ENCODE measurements at places on chromosomes 5 and 9.

DNA sequence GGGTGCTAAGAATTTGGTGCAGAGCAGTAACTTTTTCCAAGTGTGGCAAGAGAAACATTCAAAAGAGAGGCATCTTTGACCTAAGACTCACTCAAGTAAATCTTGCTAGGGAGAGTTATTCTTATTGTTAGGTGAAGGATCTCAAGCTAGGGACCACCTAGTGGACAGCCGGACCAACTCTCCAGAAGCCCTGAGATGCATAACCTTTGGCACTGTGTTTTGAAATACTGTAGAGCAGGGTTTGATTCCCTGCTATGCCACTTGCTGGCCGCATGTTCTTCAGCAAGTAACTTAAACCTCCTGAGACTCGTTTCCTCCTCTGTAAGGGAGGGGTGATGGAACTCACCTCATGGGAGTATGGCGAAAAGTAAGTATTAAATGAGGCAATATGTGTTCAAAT is 336.1 kb upstream of the ADAMTSL1 start:
- no peak for DNase-seq

DNA sequence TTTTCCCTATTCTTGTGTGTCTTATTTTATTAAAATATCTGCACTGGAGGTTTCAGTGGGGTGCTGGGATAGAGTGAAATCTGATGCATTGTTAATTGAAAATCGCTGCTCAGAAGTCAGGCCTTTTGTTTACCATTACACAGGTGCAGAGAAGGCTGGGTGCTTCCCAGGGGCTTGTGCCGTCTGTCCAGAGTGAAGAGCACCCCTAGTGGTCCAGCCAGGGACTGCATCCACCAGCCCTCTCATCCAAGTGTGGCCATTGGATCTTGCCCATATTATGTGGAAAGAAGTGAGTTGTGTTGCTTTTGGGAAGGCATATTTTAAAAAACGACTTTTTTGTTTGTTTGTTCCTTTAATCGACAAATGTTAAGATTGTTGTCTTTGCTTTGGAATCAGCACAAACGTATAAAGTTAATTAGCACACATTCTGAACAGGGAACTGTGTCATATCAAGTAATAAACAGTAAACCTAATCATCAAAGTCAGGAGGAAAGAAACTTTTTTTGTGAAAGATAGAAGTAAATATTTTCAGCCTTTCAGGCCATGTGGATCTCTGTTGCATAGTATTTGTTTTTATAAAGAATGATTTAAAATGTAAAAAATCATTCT is 315.6 kb downstream of the MTRR start:
- peak; percentile 20 for DNase-seq

- no peak for DNase-seq
Observed at GRCh38 chr9:6078382-6079105, 63.1 kb upstream of the RANBP6 start.

GRCh38 chr9:3398232-3398648 is 127.6 kb downstream of the RFX3 start:
- DNase-seq, result no peak

GRCh38 chr9:21031091-21031807 is at the start of gene HACD4:
TSS of gene HACD4 (minus strand) at chr9:21031640. CDS start at chr9:21031590, 50 bp downstream.
- DNase-seq, result peak; percentile 52

DNA sequence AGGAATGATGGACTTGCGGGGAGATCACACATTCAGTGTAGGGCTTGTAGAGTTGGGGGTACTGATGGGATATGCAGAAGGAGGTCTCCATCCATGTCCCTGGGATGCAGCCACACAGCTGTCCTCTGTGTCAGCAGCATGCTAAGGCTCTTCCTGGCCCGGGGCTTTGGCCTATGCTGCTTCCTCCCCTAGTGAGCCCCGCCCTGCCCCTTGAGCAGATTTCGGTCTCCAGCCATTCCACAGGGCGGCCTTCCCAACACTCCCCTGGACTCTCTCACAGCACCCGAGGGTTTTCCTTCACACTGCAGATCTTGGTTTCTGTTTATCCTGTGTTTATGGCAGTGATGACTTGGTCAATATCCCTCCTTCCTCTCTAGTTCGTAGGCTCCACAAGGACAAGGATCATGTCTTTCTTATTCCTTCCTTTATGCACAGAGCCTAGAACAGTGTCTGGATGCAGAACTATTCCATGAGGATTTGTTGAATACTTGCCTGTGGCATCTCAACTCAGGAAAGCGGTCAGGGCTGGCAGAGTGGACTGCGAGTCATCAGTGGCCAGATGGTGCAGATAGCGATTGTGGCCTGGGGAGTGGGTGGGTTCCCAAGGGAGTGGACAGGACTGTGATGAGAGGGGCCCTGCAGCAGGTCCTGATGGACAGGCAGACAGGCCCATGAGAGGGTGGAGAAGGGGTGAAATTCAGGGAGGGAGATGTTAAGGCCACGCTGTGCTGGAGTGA is 114.2 kb downstream of the RGS3 start:
- DNase-seq, result no peak

DNA sequence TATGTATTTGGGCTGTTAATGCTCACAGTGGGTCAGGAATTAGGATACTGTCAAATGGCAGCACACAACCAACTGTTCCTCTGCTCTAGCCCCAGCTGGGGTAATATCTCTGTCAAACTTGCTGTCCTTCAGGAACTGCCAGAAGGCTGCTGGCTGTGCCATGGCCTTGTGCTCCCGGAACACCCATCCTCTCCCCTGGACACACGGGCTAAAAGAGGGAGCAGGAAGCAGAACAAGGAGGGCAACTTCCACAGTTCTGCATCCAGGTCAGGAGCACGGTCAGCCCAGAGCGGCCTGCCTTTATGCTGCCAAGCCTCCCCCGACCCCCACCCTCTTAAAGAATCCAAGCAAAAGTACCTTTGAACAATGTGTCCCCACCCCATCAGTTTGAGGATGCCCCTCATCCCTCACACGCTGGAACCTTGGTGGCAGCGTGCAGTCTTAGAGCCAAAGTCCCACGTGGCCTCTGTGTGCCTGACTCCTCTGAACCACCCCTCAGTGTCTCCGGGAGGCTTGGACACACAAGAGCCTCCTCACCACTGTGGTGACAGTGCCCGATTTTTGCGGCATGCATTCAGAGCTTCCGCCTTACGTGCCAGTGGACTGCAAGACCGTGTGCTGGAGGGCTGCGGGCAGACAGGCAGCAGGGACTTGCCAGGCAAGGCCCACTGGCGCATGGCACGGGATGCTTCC is 60.8 kb downstream of the PSMB7 start:
- DNase-seq, result no peak

- no peak for DNase-seq
Observed at GRCh38 chr9:127884427-127884911, 7.0 kb upstream of the AK1 start.

- no peak for DNase-seq
Observed at GRCh38 chr5:4156889-4157288, 561.3 kb downstream of the IRX1 start.

GRCh38 chr5:39422728-39423285 is 2.0 kb downstream of the DAB2 start:
- no peak for DNase-seq

DNA sequence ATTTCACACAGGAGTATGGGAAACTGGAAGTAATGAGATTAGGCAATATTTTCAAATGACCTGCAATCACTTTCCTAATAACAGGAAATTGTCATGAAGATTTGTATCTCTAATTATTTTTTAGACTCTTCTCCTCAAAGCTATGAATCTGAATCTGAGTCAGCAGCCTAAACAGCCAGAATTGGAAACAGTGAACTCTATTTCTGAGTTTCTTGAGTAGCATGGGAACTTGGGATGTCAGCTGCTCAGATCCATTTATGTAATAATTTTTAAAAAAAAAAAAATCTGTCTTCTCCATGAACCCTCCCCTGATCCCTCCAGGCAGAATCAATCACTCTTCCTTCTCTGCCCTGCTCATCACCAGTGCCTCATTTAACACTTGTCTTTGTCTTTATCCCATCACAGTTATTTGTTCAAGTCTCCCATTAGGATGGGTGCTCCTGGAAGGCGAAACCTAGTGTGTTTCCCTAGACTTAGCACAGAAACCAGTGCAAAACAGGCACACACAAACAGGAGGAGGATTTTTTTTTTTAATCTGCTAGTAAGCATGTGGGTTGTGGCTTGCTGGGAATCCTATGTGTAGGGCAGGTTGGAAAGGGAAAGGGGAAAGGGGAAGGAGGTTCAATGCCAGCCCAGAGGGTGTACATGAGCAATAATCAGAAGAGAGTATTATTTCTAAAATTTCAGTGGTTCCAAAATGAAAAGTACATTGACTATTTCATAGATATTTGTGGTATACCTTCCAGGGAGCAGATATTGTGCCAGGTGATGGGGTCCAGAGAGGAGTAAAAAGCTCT is 186.8 kb downstream of the TTLL11 start:
- DNase-seq, result no peak

DNA sequence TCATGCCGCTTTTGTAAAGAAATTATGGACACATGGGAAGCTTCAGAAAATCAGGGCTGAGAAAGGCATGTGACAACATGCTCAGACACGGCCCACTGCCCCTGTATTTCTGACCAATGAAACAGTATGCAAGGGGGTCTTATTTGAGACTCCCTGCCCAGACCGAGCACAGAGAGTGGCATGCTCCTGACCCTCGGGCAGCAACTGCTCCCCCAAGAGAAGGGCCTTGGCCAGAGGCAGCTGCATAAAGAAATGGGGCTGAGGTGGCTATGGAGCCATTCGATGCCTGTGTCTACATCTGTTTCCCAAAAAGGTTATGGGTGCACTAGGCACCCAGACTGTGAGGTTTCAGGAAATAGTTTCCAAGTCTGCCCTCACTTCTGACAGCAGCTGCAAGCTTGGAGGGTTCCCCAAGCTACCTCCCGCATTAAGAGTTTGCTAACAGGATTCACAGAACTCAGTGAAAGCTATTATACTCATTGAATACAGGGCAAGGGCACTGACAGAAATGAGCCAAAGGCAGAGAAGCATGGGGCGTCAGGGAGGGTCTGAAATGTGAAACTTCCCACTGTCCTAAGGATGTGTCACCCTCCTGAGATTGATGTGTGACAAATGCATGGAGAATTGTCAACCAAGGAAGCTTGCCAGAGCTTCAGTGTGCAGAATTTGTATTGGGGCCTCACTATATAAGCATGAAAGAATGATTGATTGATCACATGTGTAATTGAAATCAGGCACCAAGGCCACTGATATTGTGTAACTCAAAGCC is 94.3 kb downstream of the DAP start:
- DNase-seq, result no peak

DNA sequence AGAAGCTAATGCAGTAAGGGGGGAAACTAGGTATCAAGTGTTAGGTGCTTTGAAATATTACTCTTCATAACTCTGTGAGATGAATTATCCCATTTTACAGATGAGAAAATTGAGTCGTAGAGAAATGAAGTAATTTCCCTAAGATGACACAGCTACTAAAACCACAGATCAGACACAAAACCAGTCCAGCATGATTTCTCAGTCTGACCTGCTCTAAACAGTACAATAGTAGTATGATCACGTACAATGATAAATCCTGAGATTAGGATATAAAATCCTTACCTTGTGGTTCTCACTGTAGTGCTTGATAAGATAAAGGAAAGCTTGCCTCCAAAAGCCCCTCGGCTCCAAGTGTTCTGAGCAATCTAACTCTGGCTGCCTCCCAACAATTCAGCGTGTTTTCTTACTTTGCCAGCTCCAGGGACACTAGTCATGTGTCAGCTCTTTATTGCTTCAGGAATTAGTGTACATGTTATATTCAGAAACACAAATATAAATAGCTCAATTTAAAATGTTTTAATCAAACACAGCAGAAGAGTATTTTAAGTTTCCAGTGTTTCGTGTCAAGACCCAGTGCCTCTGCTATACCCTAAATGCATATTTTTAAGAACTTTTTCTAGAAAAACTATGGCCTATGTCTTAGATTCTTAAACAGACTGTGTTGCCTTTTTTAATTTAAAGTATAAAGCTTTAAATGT is 243.6 kb downstream of the DENND1A start:
- no peak for DNase-seq

DNA sequence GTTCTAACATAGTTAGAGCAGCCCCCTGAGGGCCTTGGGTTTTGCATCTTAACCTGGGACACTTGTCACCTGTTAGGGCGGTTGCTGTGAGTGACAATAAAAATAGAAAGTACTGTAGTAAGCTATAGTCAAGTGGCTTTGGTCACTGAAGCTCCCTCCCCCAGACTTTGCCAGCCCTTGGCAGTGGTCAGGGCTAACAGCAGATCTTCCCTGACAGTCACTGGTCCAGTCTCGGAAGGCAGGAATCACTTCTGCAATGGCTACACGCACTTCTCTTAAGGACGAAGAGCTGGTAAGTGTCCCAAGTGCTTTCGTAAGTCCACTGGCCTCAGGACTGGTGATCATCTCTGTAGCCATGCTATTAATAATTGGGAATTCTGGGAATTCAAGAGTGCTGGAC is 115.0 kb upstream of the RUSC2 start:
- DNase-seq, result no peak

- DNase-seq, result no peak
Observed at GRCh38 chr5:9692576-9692975, 62.4 kb upstream of the TAS2R1 start.

GRCh38 chr9:132164604-132165362 is 2.9 kb downstream of the NTNG2 start:
- no peak for DNase-seq

DNA sequence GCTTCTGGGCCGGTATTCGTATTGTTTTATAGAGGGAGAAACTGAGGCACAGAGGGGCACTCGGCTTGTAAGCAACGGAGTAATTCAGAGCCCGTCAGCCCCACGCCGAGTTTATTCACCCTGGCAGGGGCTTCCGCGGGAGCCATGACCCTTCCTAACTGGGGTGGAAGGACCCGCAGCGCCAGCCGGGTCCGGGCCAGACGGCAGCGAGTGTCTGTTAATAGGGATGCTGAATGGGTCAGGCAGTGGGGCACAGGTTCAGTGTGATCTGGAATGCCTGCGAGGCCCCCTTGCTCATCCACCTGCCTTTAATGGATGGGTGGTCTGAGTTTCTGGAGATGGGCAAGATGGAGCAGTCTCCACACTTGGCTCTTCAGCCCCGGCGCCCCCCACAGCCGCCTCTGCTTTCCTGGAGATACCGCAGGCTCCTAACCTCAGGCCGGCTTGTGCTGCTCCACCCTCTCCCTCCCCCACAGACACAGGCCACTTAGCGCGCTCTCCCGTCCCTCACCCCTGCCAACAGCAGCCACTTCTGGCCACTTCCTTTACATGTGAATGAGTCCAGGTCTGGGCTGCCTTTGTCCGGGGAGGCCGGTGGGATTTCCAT is 147.1 kb downstream of the ERCC6L2 start:
- no peak for DNase-seq

- DNase-seq, result no peak
Observed at GRCh38 chr5:35087991-35088390, 40.2 kb upstream of the AGXT2 start.

DNA sequence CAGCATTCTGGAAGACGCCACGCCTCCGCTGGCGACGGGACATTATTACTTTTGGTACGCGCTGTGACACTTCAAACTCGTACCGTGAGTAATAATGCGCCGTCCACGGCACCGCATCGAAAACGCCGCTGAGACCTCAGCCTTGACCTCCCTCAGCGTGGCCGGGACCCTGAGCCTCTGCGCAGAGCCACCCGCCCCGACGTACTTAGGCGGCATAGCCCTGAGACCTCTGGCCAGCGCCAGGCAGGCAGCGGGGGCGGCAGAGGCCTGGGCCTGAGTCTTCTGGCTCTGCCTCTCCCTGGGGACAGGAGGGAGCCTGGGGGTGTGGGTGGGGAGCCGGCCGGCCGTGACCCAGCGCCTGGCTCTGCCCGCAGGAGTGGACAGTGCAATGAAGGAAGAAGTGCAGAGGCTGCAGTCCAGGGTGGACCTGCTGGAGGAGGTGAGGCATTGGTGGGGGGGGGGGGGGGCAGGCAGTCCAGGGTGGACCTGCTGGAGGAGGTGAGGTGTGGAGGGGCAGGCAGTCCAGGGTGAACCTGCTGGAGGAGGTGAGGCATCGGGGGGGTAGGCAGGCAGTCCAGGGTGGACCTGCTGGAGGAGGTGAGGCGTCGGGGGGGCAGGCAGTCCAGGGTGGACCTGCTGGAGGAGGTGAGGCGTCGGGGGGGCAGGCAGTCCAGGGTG is 8.0 kb downstream of the EGFL7 start:
- no peak for DNase-seq
